Right hindlimb (tissue), 1 donor: ENCODE measurements at places on chromosomes 2 and 18.

- no peak for DNase-seq
Observed at GRCh38 chr18:74611765-74612164, 14.1 kb downstream of the ZNF407 start.

GRCh38 chr18:63244607-63245006 is 75.0 kb downstream of the BCL2 start:
- peak; percentile 69 for DNase-seq

DNA sequence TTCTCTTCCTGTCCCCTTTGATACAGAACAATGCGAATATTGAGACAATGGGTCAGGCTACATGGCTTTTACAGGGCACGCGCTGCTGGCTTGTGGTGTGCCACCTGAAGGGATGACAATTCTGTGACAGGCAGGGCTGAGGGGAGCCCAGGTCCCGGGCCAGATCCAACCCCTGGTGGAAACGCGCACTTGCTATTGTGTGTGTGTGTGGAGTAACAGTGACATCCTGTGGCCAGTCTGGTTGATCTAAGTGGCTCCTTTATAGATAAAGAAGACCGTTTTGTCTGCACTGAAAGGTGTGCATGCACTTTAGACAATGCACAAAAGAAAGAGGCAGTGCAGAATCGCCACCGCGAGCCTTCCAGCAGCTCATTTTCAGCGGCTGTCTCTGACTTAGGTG is 273.6 kb downstream of the HRH4 start:
- peak; percentile 55 for DNase-seq

- no peak for DNase-seq
Observed at GRCh38 chr2:236256366-236256985, 7.7 kb downstream of the ASB18 start.

DNA sequence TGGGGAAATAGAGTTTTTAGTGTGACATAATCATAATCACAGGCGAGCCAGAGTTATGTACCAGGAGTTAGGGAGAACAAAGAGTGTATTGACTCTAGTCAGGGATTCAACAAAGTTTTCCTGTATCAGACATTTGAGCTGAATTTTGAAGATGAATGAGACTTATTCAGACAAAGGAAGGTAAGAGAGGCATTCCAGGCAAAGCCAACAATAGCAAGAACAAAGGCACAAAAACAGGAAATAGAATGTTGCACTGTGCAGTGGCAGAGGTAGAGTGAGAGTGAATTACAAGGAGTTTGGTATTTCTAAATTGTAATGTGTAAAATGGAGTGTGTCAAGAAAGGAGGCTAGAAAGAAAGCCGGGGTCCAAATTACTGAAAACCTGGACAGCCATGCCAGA is 156.2 kb downstream of the CCDC148 start:
- no peak for DNase-seq

GRCh38 chr2:233844836-233845235 is 9.5 kb downstream of the HJURP start:
- no peak for DNase-seq

GRCh38 chr2:240840435-240841060 is 20.5 kb upstream of the KIF1A start:
- peak; percentile 78 for DNase-seq

DNA sequence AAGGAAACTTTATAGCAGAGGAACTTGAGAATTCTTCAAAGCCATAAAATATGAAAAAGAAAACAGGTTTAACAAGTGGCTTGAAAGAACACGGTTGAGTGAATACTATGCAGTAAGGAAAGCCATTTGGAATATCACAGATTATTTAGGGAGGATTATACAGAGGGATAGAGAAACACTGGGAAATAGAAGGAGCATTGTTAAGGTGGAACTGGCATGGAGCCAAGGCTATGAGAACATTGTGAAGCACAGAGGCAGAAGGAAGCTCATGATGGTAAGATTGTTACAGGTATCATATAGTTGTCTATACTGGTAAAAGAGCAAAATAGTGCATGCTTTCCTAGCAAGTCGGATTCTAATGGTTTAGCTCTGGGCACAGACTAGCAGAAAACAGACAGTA is 87.1 kb downstream of the SS18 start:
- DNase-seq = no peak

GRCh38 chr2:79004680-79005079 is 20.8 kb upstream of the REG3G start:
- no peak for DNase-seq

DNA sequence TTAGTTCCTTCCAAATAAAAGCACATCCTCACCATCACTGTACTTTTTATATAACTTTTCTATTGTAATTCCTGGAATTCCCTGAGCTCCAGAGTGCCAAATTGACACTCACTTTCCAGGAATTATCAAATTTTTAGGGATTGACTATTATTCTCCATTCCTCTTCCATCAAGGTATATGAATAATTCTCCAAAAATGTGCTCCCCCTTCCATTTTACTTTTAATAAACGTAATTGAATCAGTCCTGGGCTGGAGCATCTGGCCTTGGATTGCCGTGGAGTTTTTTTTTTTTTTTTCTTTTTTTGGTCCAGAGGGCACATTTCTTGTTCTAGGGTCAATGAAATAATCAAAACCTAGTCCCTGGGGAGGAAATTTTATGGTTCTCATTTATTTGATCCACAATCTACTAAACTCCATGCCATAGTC is 304.3 kb downstream of the CDCA7 start:
- no peak for DNase-seq

GRCh38 chr2:48448274-48449061 is 81.5 kb upstream of the STON1 start:
- DNase-seq = no peak

DNA sequence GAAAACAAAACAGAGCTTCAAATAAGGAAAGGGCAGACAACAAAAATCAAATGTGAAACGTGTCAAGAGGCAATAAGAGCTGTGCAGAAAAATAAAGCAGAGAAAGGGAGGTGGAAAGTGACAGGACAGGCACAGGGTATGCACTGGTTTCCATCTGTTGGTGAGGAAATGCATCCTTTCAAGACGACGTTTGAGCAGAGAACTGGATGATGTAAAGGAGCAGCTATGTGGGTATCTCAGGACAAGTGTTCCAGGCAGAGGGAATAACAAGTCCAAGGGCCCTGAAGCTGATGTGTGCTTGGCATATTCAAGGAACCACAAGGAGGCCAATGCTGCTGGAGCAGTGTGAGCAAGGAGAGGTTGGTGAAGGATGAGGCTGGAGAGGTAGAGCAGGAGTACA is 168.9 kb upstream of the SERPINE2 start:
- DNase-seq = no peak

GRCh38 chr2:127004893-127005600 is 101.9 kb downstream of the BIN1 start:
- DNase-seq = no peak
